Stimulated activated CD8-positive, alpha-beta memory T cell treated with anti-CD3 and anti-CD28 coated beads, Interleukin-15, amount 100 ng/mL, for 48 hours (primary cell): ENCODE measurements at places on chromosomes 16 and 17.

GRCh38 chr17:45110676-45111611 lies 21.4 kb downstream of the PLCD3 start:
- no peak for DNase-seq

- no peak for DNase-seq
Observed at GRCh38 chr17:32349503-32349853, 479 bp upstream of the ZNF207 start.

GRCh38 chr17:55845385-55845784 lies 94.5 kb downstream of the PCTP start:
- DNase-seq: no peak

DNA sequence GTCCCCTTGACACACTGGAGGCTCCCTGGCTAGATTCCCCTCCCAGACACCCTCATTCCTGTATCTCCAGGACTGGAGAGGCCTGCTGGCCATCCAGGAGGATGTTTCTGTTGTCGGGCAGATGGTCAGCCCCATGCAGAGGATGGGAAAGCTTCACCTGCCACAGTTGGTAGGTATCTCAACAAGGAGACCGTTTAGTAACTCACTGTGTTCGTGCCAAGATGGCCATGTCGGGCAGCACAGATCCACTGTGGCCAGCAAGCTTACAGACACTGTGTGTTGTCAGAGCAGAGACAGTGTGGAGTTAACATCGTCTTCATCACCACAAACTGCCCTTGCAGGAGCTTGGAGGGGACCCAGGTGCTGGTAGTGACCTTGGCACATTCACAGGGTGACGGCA lies 390.9 kb downstream of the SEC14L1 start:
- DNase-seq: no peak

- DNase-seq: no peak
Observed at GRCh38 chr17:75513641-75514000, 1.7 kb downstream of the CASKIN2 start.

GRCh38 chr17:43810226-43810715 lies 22.7 kb downstream of the MPP3 start:
- no peak for DNase-seq

GRCh38 chr16:57133031-57133430 lies 40.6 kb downstream of the CPNE2 start:
- no peak for DNase-seq

DNA sequence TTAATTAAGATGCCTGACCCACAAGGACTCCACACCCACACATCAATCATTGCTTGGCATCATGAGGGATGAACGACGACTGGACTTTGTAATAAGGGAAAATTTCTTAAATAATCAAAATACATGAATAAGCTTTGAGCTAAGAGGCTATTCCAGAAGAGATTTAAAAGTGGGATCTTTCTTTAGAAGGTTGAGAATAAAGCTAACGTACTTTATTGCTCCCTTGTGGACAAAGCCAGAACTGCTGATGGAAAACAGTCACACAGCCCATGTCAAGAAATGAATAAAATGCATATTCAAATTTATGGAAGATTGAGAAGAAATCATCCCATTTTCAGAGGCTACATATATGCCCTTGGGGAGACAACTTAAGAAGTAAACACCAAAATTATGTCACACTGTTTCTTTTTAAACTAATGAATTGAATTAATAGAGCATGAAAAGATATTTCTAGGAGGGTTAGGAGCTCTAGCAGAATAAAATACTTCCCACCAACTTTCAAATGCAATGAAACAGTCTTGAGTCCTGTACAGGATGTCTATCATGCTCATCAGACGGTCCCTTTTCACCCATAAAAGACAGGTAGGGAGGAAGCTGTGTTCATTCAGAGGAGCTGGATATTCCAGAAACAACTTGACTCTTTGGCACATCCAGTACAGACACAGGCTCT lies 60.2 kb upstream of the PHOSPHO1 start:
- DNase-seq: no peak

GRCh38 chr17:15503731-15504130 lies 36.3 kb upstream of the CDRT4 start:
- no peak for DNase-seq

GRCh38 chr17:36510636-36511035 lies 24.0 kb downstream of the MYO19 start:
- DNase-seq: no peak

DNA sequence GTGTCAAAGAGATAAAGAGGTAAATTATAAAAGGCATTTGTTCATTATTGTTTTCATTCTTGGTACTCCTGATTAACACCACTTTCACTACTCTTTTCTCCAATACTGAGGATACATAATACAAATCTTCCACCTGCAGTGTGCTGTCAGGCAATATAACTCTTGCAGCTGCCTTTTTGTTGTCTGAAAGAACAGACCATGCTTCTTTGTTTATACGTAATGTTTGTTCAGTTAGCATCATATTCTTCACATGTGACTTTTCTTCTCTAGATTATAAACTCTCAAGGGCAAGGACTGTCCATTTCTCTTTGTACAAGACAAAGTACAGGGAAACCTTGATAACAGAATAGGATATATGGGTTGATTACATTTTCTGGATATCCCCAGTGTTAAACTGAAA lies 14.2 kb upstream of the ABCC11 start:
- no peak for DNase-seq

DNA sequence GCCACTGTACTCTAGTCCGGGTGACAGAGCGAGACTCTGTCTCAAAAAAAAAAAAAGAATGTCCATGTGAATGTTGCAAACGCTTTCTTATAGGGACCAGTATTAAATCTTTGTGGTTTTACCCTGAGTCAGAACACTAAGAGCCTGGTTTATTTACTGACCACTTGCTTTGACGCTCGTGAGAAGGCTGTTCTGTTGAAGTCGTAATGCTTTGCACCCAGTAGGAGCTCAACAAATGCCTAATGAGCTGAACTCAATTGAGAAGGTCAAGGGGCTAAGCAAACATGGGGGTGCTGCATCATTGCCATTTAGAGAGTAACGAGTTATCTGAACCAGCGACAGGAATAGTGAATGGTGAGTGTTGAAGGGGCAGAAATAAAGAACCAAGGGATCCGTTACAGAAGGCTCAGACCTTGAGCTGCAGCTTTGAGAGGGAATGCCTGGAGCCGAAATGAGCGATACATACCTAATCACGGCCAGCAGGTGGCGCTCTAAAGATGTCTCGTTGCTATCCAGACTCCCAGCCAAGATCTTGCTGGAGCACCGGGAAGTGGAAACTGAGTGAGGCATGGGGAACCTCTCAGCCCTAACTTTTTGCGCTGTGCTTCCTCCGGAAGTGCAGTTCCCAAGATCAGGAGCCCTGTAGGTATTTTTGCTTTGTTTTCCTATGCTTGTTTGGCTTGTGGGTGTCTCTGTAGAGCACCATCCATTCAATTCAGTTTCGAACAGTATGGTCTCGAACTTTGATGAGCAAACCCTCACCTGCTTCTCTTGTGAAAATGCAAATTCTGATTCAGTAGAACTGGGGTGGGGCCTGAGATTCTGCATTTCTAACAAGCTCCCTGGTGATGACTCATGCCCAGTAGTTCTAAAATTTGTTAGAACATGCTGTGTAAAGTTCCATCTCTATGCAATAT lies 12.6 kb upstream of the RNF222 start:
- peak; percentile 42 for DNase-seq

- DNase-seq: no peak
Observed at GRCh38 chr17:12940699-12941098, 77.1 kb downstream of the ELAC2 start.

GRCh38 chr16:48499923-48500381 lies 110.0 kb downstream of the N4BP1 start:
- no peak for DNase-seq
